ENCODE measurements at places on chromosomes 6 and 20.

- DNase-seq = no peak
Measured at GRCh38 chr6:3440911-3441310, 15.9 kb downstream of the SLC22A23 start.

DNA sequence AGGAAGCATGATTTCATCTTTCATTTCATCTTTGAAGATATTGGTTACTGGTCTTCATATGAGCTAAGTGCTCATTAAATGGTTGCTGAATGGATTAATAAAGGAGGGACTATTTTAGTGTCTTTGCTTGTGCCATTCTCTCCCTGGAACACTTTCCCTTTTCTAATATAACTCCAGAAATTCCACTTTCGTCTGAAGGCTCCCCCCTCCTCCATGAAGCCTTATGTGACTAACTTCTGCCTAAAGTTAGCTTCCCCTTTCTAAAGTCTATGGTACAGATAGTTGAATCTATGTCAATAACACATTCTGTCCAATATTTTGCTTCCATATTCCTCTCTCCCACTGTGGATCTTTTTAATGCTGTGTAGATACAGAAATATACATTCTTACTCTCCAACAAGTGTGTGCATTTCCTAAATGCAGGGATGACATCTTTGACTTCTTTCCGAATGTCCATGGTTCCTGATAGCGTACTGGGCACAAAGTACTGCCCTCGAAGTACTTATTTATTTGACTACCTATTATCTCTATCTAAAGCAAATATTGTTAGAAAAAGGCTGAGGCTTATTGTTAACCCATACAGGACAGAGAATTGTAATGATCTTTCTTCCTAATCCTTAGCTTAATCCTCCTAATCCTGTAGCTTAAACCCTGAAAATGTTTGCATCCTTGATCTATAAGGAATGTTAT is 84.7 kb upstream of the ELOVL5 start:
- no peak for DNase-seq

DNA sequence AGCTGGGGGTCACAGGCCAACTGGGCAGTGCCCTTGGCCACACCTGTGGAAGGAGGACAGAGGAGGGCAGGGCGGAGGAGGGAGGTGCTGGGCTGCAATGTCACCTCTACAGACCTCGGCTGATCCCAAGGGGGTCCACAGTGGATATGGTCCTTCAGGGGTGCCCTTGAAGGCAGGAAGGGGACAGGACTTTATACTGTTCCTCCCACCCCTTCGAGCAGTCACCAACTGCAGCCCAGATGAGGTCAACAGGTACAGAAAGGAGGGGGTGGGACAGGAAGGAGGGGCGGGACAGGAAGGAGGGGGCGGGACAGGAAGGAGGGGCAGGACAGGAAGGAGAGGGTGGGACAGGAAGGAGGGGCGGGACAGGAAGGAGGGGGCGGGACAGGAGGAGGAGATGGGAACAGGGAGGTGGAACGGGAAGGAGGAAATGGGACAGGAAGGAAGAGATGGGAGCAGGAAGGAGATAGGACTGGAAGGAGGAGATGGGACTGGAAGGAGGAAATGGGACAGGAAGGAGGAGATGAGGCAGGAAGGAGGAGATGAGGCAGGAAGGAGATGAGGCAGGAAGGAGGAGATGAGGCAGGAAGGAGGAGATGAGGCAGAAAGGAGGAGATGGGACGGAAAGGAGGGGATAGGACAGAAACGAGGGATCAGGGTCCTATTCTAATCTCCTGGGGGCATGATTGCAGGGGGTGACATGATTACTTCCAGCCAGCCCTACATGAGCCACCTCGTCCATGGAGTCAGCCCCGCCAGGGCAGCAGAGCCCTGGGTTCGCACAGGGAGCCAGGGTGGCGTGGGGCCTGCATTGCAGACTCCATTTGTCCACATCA is 19.4 kb upstream of the MRGBP start:
- peak; percentile 43 for DNase-seq

DNA sequence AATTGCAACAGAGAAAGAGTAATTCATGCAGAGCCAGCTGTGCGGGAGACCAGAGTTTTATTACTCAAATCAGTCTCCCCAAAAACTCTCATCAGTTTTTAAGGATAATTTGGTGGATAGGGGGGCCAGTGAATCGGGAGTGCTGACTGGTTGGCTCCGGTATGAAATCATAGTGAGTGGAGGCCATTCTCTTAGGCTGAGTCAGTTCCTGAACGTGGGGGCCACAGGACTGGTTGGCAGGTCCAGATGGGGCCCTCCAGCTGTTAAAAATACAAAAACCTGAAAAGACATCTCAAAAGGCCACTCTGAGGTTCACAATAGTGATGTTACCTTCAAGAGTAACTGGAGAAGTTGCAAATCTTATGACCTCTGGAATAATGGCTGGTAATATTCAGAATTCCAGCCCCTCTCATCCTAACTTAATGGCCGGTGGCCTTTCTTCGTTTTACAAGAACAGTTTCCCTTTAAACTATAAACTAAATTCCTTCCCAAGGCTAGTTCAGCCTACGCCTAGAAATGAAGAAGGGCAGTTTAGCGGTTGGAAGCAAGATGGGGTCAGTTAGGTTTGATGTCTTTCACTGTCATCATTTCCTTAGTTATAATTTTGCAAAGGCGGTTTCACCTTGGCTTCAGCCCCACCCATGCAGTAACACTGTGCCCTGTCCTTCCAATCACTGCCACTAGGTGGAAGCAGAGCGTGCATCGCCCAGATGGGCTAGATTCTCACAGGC is 6.8 kb upstream of the MICA start:
- DNase-seq = peak; percentile 88

GRCh38 chr6:22300273-22300998 is 3.6 kb upstream of the PRL start:
- no peak for DNase-seq

- no peak for DNase-seq
Measured at GRCh38 chr6:90484903-90485302, 102.0 kb downstream of the MAP3K7 start.

- no peak for DNase-seq
Measured at GRCh38 chr6:73782911-73783310, 86.9 kb downstream of the CD109 start.

GRCh38 chr6:36729161-36729524 is 31.5 kb downstream of the RAB44 start:
- DNase-seq = no peak

All from activated CD8-positive, alpha-beta memory T cell treated with anti-CD3 and anti-CD28 coated beads, Interleukin-2, amount 50 U/mL, for 4 hours (primary cell).